T-helper 17 cell (primary cell): ENCODE measurements at places on chromosomes 3 and 15.

- no peak overlapping the region for H3K27ac ChIP-seq
- H3K36me3 ChIP-seq: no peaks in the 10 kb centered on the region
- H3K27me3 ChIP-seq: peaks cover 11% of the 10 kb centered on the region
- DNase-seq: no peak
- H3K4me3 ChIP-seq: no peak overlapping the region
- no peaks in the 10 kb centered on the region for H3K4me1 ChIP-seq
Measured at GRCh38 chr15:83491486-83491885, 44.3 kb downstream of the SH3GL3 start.

DNA sequence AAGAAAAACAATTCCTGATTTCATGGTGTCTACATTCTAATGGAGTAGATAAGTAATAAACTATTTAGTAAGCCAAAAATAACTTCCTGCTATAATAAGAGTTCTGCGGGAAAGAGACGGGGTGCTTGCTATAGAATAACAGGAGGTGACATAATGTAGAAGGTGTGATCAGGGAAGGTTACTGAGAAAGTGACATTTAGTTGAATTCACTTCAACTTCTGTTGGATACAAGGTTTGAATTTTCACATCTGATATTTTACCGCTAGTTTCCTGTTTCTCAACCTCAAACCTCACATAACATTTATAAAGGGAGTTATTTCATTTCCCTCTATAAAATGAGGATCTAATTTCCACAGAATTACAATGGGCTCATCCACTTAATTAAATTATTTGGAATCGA is 102.3 kb upstream of the GBE1 start:
- no peak overlapping the region for H3K27ac ChIP-seq
- peaks cover 27% of the 10 kb centered on the region for H3K27me3 ChIP-seq
- no peak overlapping the region for H3K4me3 ChIP-seq
- DNase-seq: no peak
- no peaks in the 10 kb centered on the region for H3K36me3 ChIP-seq

- no peak overlapping the region for H3K4me3 ChIP-seq
- H3K4me1 ChIP-seq: peaks cover 2% of the 10 kb centered on the region
- H3K27me3 ChIP-seq: no peaks in the 10 kb centered on the region
- no peak for DNase-seq
Measured at GRCh38 chr15:43390723-43391122, 19.8 kb downstream of the TUBGCP4 start.

DNA sequence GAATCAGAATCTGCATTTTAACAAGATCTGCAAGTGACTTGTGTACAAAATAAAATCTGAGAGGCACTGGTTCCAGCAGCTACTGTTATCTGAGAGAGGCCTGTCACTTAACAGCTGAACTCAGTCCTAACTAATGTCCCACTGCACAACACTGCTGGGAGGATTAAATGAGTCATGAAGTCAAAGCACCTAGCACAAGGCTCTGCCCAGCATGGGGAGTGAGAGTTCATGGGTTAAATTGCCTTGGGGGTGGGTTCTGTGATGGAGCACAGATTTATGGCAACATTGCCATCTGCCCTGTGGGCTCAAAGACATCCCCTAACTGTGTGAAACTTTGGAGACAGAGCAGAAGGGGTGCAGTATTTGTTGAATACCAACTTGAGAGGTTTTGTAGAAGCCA is 250.9 kb downstream of the PLCL2 start:
- DNase-seq: no peak
- peaks cover 2% of the 10 kb centered on the region for H3K36me3 ChIP-seq
- H3K27me3 ChIP-seq: no peaks in the 10 kb centered on the region
- no peak overlapping the region for H3K27ac ChIP-seq
- H3K4me3 ChIP-seq: no peak overlapping the region
